NCI-H1417 treated with DMSO at 0.1 percent for 48 hours (cell line): ENCODE measurements at places on chromosomes 16 and 17.

DNA sequence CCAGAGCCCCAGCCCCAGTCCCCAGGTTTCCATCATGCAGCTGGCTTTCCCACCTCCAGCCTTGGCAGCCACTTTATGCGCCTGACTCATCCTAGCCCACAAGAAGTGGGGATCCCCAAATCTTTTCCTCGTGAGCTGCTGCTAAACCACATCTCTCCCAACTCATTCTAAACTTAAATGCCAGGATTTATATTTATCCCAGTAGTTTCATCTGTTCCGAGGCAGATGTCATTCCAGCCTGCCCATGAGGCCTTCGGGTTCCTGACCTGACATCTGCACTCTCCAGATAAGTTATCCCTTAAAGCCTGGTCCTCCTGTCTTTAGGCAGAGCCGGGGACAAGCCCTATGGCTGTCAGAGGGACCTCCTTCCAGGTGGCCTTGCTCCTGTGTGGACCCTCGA lies 16.6 kb downstream of the PLXDC1 start:
- no peak for DNase-seq

DNA sequence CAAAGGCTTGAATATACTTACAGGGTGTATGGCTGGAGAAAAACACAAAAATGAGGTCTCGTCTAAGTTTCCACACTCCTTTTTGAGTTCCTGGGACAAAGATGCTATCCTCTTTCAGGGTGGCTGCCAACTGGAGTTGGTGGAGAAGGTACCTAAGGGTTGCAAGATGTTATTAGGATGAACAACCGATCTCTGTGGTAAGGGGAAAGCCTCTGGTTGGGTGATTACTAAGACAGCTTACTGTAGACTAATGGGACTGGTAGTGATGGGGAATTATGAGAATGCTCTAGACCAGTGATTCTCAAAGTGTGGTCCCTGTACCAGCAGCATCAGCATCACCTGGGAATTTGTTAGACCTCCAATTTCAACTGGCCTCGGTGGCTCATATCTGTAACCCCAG lies 6.0 kb downstream of the ADAT1 start:
- DNase-seq: no peak

- no peak for DNase-seq
Measured at GRCh38 chr17:77779711-77780539, 178.6 kb upstream of the TNRC6C start.

DNA sequence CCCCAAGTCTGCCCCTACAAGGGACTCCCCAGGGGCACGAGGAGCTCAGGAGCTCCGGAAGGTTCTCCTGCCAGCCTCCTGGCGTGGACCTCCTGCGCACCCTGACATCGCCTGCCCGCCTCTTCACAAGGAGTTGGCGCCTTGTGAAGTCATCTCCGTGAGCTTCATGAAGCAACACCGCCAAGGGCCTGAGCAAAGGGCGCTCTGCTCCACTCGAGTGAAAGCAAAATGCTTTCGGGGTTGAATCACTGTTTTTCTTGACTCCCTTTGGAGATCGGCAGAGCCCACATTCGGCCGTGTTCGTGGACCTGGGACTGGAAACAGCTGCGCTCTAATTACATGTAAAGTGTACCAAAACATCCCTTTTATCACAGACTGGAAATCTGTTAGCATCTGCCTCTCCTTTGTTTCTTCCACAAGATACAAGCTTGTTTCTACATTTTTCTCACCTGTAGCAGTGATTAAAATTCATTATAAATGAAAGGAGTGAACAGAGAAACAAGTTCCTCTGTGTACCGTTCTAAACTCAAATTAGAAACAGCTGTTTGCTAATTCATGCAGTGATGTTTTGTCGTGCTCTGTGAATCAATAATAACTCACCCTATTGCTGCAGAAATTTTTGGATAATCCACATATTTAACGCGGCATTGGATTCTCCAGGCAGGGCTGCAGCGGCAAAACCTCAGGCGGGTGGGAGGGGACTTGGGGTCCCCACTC lies 203.3 kb downstream of the ZNF423 start:
- no peak for DNase-seq

GRCh38 chr16:4385066-4385788 lies 13.6 kb downstream of the VASN start:
- no peak for DNase-seq

DNA sequence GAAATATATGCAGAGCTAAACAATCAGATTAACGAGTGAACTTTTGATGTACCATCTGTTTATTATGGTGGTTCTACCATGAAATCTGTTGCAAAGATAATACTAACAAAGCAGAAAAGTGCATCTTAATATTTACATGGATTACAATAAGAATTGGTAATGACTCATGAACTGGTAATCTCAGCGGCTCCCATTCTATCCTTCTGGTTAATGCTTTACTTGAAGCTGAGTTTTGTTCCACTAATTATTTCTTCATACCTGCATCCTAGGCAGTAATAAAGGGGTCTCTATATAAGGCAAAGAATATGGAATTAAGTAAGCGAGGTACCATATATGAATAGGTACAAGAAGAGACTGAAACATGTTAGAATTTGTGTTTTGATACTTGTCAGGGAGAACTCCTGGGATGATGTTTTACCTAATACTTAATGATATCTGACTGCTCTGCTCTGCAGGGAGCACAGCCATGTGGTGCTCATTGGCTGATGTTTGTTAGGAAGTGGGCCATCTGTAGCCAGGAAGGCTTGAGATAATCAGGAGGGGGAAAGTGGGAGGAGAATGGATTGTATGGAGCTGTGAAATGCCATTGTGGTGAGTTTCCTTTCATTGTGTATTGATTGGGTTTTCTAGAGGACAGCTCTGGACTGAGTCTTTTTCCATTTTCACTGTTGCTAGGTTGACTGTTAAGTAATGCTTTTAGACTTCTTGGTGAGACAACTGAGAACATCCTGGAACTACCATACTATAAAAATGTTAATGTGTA lies 52.6 kb downstream of the MAP2K6 start:
- DNase-seq: no peak

DNA sequence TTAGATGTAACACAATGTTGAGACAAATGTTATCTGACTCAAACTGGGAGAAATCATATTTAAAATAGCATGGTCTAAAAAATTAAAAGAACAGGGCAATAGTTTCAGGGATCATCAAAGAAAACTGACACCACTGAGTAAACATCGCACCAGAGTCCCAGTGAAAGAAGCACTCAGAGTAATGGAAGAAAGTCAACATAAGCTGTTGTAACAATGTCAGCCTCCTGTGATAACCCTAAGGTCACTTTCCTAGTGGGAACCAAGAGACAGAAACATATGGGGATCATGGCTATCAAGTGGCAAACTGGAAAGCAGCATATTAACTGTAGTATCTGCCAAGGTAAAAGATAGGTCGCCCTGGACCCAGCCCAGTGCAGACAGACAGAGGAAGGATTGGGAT lies 160.8 kb downstream of the CA10 start:
- DNase-seq: no peak
